SIG-M5 (cell line): ENCODE measurements at places on chromosomes 7 and 10.

GRCh38 chr7:85748861-85749260, 562.0 kb upstream of the SEMA3D start:
- no peak for DNase-seq

GRCh38 chr10:86346799-86347665, 19.6 kb downstream of the GRID1 start:
- no peak for DNase-seq

DNA sequence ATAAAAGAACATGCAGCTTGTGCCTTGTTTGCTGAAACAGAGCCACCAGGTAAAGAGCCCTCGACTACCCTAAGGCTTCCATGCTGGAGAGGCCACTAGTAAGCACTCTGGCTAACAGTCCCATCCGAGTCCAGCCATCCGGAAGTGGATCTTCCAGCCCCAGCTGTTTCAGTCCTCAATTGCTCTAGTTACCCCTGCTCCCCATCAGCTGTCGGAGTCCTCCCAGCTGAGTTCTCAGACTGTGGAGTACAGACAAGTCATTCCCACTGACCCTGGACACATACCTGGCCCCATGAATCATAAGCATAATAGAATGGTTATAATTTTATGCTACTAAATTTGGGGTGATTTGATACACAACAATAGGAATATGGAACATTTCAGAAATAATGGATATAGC, 13.5 kb upstream of the FZD1 start:
- DNase-seq, result no peak

- DNase-seq, result no peak
These were observed 34.3 kb upstream of the HHEX start for GRCh38 chr10:92655426-92655825.

DNA sequence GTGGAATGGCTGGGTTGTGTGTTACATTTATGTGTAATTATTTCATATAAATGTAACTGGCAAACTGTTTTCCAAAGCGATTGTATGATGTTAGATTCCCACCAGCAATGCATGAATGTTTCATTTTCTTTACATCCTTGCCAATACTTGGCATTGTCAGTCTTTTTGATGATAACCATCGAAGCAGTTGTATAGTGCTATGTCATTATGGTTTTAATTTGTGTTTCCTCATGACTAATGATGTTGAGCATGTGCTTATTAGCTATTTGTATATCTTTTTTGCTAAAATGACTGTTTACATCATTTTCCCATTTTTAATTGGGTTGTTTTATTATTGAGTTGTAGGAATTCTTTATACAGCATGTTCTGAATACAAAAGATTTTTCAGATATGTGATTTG, 22.3 kb downstream of the AHCYL2 start:
- no peak for DNase-seq

GRCh38 chr7:80393786-80394185, 118.1 kb downstream of the GNAT3 start:
- DNase-seq, result no peak

GRCh38 chr7:107068156-107068555, 23.7 kb downstream of the PRKAR2B start:
- no peak for DNase-seq

DNA sequence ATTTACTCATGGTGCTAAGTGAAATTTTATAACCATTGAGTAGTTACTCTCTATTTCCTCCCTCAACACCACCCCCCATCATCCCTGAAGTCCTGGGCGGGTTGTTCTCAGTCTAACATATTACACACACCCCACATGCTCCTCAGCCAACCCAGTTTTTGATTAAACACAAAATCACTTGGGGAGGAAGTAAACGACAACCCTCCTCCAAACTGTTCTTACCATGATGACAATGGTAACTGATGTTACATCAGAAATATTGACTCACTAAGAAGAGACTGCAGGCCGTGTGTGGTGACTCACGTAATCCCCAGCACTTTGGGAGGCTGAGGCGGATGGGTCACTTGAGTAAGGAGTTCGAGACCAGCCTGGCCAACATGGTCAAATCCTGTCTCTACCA, 44.2 kb downstream of the RAB11FIP2 start:
- peak; percentile 38 for DNase-seq

DNA sequence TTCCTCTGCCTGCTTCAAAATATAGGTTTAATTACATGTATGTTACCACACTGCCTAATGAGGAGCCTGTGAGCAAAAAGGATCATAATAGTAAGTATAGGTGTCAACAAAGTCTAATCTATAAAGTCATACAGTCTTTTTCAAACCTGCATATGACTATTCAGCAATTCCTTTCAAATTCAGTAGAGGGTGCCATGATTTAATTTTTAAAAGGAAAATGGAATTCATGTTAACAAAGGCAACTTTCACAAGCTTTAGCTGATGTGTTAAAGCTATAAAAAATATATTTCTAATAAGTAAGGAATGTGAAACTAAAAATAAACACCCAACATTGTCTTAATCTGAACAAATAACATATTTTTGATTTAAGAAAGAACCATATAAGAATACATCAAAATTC, 52.1 kb downstream of the MPP7 start:
- no peak for DNase-seq
